Right ventricle myocardium inferior (tissue), 1 donor: ENCODE measurements at places on chromosomes 6 and 20. TPM values are rescaled to one million over a fixed set of nuclear protein-coding genes. Genes with fewer than 3 reads are reported as not detected.

The HMGA1 gene
- total RNA-seq: 44.4 TPM

The COL11A2 gene
- total RNA-seq: 1.1 TPM

The DEFB126 gene
- total RNA-seq: not detected

DNA sequence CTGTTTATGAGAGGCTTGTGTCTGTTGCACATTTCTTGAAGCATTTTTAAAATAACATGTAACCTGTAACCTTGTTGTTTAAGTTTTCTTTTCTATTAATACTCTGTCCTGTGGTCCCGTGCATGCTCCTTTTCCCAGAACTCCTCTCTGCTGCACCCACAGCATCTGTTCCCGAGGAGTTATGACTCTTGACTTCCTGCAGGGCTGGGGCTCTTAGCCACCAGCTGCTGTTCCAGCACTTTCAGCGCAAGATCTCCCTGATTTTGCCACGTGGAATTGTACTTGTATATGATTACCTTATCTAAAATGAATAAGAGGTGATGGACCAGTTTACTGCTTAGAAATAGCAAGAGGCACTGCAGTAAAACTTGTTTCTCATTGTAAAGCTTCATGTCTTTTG lies 150.6 kb downstream of the QKI start:
- no peak for DNase-seq

- no peak for DNase-seq
Measured at GRCh38 chr6:111758608-111759329, 114.5 kb downstream of the FYN start.

GRCh38 chr6:19551611-19552010 lies 285.6 kb upstream of the ID4 start:
- DNase-seq: no peak

DNA sequence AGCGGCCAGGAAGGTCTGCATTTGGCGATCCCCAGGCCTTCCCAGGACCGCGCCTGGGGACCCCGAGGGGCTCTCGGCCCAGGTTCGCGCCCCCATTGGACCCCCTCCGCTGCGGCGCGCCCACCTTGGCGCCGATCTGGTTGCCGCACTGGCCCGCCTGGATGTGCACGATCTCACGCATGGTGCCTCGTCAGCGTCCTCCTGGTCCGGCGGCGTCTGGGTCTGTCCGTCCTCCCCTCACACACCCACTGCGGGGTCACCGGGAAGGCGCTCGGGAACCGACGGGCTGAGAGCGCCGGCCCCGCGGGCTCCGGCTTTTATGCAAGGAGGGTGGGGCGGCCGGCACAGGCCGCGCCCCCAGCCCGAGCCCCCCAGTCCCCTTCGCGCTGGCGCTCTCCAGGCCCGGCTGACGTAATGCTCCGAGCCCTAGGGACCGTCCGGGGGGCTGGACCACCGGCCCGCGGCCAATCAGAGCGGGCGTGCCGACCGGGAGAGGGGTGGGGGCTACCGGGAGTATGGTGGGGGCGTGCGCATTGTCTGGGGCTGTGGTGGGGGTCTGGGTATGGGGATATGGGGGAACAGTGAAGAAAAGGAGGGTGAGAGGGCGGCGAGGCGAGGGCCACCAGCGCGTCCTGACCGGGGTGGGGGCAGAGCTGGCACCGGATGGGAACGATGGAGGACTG lies at the start of gene TUBB2B:
Gene TUBB2B, minus strand, starts transcription at position 291 of the 683 bp plus-strand sequence. Its CDS starts 110 bp downstream, at position 181.
- DNase-seq: no peak

- DNase-seq: no peak
Measured at GRCh38 chr20:29744071-29744470, 1513.4 kb upstream of the DEFB115 start.

DNA sequence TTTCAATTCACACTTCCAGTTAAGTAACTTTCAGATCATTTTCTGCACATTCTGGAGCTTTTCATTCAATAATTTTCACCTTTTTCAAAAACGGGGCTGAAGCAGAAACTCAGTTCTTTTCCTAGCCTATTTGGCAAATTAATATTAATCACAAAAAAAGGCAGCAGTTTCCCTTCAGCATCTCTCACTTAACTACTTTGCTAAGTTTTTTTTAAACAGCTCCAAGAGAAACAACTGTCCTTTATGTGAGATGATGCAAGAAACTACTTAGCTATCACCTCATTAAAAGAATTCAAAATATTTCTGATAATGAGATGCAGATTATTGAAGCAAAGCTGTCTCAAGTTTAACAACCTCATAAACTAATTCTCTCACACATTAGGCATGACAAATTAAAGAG lies 11.8 kb downstream of the CASS4 start:
- no peak for DNase-seq
